ENCODE measurements at places on chromosomes 5 and 9.

DNA sequence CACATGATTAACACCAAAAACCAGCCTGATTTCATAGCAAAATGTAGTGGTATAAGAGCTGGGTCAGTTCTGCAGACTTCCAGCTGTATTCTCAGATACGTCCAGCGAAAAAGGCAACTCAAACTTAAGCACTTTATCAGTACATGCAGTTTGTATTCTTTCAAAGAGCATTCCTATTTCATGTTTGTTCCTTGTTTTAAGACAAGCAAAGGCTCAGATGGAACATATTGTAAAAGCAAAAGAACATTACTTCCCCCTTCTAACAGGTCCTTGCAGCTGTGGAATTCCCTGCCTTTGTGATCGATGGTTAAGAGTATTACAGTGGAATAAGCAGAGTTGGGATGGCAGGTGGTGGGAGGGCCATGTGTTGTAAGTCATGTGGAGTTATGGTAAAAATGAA, 86.3 kb upstream of the GRHPR start:
- no peak for DNase-seq

DNA sequence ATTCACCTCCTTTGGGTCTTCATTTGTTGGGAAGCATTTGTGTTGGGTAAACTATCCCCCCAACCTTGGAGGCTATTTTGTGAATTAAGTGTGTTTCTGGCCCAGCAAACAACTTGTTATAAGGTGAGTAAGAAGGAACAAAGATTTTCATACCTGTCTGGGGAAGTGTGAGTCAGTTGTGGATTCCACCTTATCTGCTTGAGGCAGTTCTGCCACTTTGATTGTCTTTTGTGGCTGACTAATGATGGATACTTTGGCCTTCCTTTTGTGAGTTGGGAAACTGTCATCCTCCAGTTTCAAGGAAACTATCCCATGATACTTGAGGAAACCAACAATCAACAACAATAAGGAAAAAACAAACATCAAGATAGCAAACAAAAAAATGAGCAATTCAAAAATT, 24.6 kb upstream of the CER1 start:
- DNase-seq = no peak

DNA sequence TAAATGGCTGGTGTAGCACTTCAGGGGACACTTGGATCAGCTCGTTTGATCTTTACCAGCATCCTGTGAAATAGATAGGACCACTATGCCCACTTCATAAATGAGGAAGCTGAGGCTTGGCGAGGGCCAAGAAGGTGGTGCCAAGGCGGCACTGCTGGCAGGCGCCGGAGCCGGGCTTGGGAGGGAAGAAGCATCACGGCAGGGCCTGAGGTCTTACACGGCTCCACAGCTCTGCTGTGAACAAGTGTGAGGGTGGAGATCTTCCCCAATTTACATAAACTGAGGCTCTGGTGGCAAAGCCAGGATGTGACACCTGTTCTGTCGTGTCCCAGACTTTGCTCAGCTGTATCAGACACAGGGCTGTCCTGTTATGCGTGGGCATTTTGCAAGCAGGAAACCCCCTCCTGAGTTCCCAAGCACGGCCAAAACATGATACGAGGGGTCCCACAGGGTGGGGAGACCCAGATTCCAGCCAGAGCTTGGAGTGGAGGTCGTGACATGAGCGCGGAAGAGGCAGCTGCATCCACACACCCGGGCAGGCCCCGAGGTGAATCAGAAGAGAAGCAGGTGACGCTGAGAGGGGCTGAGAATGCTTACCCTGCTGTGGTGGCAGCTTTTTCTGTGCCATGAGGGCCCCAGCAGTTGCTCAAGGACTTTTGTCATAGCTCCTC, 117.5 kb upstream of the BOD1 start:
- DNase-seq = no peak

DNA sequence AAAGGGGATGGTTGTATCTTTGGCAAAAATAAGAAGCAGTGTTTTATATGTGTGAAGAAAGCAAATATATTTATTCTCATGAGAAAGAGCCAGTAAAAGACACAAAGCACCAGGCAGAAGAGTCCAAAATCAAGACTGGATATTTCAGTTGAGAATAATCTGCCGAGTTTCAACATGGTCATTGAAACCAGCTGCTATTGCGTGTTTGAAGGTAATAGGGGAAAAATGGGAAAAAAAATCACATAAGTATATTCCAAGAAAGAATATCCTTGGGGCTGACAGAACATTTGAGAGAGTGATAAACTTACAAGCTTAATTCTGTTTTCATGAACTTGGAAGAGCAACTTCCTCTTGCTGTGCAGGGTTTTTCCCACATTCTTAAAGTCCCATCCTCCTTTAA, 79.9 kb downstream of the ISOC1 start:
- no peak for DNase-seq

GRCh38 chr9:121368138-121368522, 1.9 kb downstream of the STOM start:
- DNase-seq = no peak

DNA sequence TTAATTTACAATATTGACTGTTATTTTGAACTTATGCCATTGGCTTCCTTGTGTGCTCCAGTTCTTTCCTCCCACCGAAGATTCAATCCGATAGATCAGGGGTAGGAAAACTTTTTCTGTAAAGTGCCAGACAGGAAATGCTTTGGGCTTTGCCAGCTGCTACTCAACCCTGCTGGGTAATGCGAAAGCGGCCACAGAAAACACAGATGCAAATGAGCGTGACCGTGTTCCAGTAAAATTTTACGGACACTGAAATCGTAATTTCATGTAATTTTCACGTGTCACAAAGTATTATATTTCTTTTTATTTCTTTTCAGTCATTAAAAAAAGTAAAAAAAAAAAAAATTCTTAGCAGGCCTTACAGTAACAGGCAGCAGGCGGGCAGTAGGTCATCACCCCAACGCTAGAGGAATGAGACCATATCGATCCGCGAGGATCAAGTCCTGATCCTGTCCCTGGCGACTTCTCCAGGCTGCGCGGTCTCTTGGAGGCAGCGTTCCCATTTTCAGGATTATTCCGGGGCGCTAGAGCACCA, 599 bp downstream of the NMRK1 start:
- DNase-seq = no peak

DNA sequence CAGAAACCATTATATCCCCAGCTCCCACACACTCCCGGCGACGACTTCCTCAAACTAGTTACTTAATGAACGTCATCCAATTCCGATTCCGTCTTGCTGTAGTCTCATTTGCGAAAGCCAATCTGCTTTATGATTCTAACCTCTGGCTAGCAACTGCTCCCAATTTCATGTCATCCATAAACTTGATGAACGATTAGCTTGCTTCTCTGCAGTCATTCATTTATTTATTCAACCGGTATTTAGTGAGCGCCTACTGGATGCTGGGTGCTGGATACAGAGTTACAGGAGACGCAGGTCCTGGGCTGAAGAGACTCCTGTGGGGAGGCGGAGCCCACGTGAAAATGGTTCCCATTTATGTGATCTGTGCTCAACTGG, 46.2 kb downstream of the TSPAN17 start:
- DNase-seq = no peak

- no peak for DNase-seq
Measured at GRCh38 chr5:67331296-67331925, 134.8 kb upstream of the CD180 start.

- DNase-seq = no peak
Measured at GRCh38 chr5:52504584-52505240, 283.0 kb upstream of the ITGA1 start.

- no peak for DNase-seq
Measured at GRCh38 chr5:150542933-150543445, 35.1 kb downstream of the NDST1 start.

DNA sequence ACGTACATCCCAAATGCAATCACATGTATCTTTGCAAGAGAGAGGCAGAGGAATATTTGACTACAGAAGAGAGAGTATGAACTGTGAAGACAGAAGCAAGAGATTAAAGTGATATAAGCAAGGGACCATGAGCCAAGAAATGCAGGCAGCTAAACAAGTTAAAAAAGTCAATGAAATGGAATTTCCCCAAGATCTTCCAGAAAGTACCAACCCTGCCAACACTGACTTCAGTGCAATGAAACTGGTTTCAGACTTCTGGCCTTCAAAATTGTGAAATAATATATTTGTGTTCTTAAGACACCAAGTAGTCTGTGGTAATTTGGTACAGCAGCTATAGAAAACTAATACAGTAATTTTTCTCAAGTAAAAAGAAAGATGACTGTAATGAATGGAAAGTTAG, 20.9 kb downstream of the FOXI1 start:
- DNase-seq = no peak

All from stimulated activated CD8-positive, alpha-beta memory T cell treated with anti-CD3 and anti-CD28 coated beads, Interleukin-2, amount 100 ng/mL, for 1 hour (primary cell).